ENCODE measurements at places on chromosomes 6 and 20.

DNA sequence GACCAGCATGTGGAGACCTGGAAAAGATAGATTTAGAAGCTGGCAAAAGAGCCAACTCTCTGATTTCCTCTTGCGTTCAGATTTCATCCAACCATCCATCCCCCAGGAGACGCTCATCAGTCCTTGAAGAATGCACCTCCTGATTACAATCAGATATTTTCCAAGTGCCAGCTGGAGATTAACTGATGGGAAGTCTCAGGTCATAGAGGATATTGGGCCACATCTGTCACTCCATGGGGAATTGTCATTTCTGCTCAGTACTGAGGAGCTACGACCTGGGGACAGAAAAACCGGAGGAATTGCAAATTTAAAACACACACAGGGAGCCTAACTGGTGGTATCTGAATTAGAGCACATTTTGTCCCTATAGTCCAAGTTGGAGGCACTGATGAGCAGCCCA is 496.2 kb upstream of the SULF2 start:
- DNase-seq, result no peak

GRCh38 chr6:158991017-158991723 is 8.8 kb downstream of the RSPH3 start:
- no peak for DNase-seq

GRCh38 chr6:143744551-143745165 is 66.9 kb downstream of the PHACTR2 start:
- DNase-seq, result no peak

- DNase-seq, result no peak
Observed at GRCh38 chr6:136439514-136440190, 110.6 kb downstream of the MAP7 start.

GRCh38 chr6:1039746-1040145 is 272.2 kb upstream of the FOXQ1 start:
- no peak for DNase-seq

GRCh38 chr20:19969507-19970255 is 47.5 kb upstream of the NAA20 start:
- DNase-seq, result no peak

DNA sequence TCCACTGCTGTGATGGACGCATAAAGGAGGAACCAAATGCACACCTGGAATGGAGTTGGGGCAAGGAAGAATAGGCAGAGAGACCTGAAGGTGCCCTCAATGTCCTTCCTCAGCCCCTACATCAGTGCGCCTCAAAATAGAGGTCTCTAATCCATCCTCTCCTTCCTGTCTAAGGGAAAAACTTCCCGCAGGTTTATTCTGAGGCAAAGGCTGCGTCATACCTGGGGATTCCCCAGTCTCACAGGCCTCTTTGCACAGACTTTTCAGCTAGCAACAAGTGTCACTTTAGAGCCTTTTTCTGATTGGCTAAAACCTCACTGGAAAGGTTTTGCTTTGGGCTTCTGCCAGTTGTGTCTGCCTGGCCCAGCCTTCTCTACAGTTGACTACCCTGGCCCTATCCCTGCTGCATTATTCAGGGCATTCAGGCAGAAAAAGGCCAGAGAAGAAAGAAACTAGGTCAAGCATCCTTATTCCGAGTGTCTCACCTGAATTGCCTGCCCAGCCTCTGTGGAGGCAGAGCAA is 1.8 kb upstream of the HLA-DQB1 start:
- peak; percentile 73 for DNase-seq

- DNase-seq, result no peak
Observed at GRCh38 chr6:13289789-13290318, 38.5 kb downstream of the TBC1D7 start.

DNA sequence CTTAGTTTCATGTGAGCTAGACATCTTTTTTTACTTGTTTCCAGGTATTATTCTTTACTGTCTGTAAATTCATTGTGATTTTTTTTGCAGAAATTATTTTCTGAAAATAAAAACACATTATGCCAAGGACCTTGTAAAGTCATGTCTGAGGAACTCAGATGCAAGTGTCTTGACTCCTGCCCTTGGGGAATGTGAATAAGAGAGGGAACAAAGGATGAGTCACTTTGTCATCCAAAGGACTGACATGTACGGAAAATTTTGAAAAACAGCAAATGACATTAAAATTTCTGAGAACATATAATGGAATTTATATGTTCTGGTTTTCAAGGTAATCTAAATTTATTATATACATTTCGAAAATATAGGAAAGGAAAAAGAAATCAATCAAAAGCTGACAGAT is 660.4 kb downstream of the CD109 start:
- no peak for DNase-seq

- no peak for DNase-seq
Observed at GRCh38 chr6:139474145-139475108, 100.0 kb upstream of the CITED2 start.

GRCh38 chr6:31158863-31159855 is 770 bp downstream of the TCF19 start:
- peak; percentile 63 for DNase-seq

- DNase-seq, result no peak
Observed at GRCh38 chr6:39173270-39173669, 56.0 kb downstream of the KCNK5 start.

GRCh38 chr20:20334489-20334888 is 33.4 kb upstream of the INSM1 start:
- no peak for DNase-seq

DNA sequence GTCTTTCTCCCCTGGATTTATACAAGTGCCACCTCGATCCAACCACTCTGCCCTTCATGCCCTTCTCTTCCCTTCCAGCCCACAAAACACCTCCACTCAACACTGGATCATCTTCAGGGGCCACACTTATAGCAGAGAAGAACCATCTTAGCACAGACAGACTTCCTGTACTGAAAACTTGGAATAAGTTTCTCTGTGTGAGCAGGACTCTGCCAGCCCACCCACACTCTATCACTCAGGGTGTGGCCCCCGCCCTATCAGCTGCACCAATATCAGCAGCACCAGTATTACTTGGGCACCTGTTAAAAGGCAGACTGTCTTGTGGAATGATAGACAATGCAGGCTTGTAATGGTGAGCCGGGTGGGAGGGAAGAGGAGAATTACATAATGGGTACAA is 86.7 kb downstream of the SCML4 start:
- DNase-seq, result no peak

DNA sequence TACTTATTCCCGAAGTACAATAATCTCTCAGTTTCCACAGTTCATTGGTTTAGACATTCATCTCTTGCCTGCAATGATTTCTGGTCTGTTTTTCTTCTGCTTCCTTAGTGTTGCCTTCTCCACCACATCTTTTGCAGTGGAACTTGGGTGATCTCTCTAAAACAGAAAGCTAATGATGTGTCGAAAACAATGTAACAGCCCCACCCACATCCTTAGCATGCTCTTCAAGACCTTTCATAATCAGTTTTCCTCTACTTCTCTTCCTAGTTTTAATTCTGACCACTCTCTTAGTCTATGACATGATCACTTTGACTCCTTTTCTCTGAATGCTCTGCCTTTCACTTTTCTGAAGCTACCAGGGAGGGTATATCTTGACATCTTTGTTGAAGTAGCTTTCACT is 1007.9 kb upstream of the CITED2 start:
- no peak for DNase-seq

Measured in activated CD8-positive, alpha-beta memory T cell treated with anti-CD3 and anti-CD28 coated beads, Interleukin-2, amount 10 ng/mL, durations not matched to agents 7 days and 5 days (primary cell).